Renal pelvis (tissue), 12 donors: ENCODE measurements at places on chromosomes 13 and 19. TPM values are rescaled to one million over a fixed set of nuclear protein-coding genes. Genes with fewer than 3 reads are reported as not detected.

PLD3 gene
- polyA plus RNA-seq, result 292 TPM

GTF3A gene
- polyA plus RNA-seq, result 87.0 TPM

ZNF709 gene
- 13.9 TPM for polyA plus RNA-seq

TEX101 gene
- not detected for polyA plus RNA-seq

IFNL1 gene
- not detected for polyA plus RNA-seq

ODAD3 gene
- polyA plus RNA-seq, result 2.0 TPM

MTIF3 gene
- 73.8 TPM for polyA plus RNA-seq

CALR3 gene
- not detected for polyA plus RNA-seq

IGFL3 gene
- polyA plus RNA-seq, result not detected

CEACAM8 gene
- 0.08 TPM for polyA plus RNA-seq

LILRB2 gene
- polyA plus RNA-seq, result 1.2 TPM

HIPK4 gene
- polyA plus RNA-seq, result 0.19 TPM

EBI3 gene
- polyA plus RNA-seq, result 0.82 TPM

ZNF490 gene
- 5.8 TPM for polyA plus RNA-seq

ZNF587 gene
- polyA plus RNA-seq, result 19.4 TPM
